Stimulated activated naive CD8-positive, alpha-beta T cell treated with anti-CD3 and anti-CD28 coated beads, Interleukin-15, Interleukin-2, amounts not matched to agents 100 U/mL and 50 U/mL, for 24 hours (primary cell): ENCODE measurements at places on chromosomes 11 and 22.

DNA sequence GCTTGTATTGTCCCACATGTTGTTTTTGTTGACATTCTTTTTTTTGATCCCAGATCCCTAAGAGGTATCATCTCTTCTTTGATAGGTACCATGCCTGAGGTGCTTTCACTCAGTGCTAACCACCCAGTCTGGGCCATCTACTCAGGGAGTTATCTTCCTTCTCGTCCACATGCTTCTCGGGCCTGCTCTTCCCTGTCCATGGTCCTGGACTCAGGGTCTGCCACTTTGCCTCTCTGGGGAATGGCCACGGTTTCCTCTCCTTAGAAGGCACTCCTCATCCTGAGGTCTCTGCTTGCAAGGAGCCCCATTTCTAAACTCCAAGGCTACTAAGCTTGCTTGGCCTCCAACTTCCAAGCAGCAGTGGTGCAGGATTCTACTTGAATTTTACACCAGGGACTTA is 227.0 kb upstream of the NCAM1 start:
- DNase-seq, result no peak

- no peak for DNase-seq
These were observed 2.2 kb upstream of the OR52H1 start for GRCh38 chr11:5550440-5551095.

GRCh38 chr11:71931245-71931602 is 2.4 kb downstream of the RNF121 start:
- DNase-seq, result no peak

- DNase-seq, result no peak
These were observed 53.3 kb upstream of the SYN3 start for GRCh38 chr22:33111491-33111890.

DNA sequence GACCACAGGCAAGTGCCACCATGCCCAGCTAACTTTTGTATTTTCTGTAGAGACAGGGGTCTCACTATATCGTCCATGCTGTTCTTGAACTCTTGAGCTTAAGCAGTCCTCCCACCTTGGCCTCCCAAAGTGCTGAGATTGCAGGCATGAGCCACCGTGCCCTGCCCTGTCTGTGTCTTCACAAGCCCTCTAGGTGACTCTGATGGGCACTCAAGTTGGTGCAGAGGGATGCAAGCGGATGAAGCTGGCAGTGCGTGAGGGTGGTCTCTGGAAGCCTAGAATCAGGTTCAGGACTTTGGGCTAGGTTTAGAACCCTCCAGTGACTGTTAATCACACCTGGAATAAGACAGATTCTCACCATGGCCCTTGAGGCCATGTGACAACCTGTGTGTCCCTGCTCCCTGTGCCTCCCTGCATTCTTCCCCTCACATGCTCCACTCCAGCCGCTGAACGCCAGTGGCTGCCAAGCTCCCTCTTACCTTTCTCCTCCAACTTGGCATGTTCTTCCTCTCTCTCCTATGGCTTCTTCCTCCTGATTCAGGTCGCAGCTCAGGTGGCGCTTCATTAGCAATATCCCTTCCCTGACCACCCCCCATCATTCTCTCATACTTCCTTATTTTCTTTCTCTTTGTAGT is 242.3 kb upstream of the TBCEL start:
- no peak for DNase-seq

DNA sequence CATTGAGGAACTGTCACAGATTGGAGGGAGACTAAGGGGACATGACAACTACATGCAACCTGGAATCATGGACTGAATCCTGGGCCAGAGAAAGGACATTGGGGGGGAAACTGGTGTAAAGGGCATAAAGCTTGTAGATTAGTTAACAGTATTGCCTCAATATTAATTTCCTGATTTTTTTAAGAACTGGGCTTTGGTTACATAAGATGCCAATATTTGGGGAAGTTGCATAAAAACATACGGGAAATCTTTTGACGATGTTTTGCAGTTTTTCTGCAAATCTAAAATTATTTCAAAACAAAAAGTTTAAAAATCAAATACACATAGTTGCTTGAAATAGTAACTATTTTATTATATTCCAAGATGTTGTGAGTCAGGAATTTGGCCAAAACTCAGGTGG is 2.9 kb upstream of the FOLR3 start:
- no peak for DNase-seq

GRCh38 chr11:67456068-67456705 is 1.0 kb downstream of the CABP4 start:
- DNase-seq, result no peak

DNA sequence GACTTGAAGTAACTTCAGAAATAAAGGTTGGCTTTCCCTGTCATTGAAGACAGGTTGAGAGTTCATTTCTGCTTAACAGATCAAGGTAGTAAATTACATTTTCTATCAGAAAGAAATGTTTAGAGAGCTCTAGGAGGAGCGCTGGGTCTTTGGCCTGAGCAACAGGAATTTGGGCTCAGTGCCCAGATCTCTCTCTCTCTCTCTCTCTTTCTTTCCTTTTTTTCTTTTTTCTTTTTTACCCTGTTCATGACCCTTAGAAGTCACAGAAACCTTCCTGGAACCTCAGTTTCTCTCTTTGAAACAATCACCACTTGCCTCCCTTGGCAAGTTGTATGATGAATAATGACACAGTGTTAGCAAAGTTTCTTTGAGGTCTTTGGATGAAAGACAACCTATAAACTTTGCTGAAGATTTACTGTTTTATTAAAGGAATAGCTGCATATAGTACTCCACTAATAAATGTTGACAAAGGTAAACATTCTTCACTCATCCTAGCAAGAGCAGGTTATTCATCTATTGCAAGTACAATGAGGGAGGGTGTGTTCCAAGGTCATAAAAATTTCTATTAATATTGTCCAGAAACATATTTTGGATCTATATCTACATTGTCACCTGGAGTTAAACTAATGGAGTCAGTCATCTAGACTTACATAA is 35.5 kb upstream of the RASSF10 start:
- DNase-seq, result no peak

DNA sequence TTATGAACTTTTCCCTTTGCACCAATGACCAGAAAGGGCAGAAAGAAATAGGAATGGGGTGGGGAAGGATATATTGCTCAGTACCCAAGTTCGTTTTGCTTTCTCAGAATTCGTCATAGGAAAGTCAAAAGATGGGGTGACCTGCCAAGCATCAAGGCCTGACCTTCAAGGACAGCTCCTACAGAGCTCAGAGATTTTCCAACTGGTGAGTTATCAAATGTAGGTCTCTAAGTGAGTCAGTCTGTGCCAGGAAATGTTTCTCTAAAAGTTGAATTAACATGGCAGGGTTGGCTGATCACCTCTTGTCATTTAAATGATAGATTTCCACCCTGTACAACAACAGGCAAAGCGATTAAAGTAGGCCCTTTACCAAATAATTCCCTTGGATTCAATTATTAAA is 307.2 kb downstream of the CADM1 start:
- DNase-seq, result no peak

- DNase-seq, result no peak
These were observed 128.1 kb downstream of the CTTN start for GRCh38 chr11:70526116-70527045.

- DNase-seq, result no peak
These were observed 63.5 kb downstream of the BRD1 start for GRCh38 chr22:49764127-49764581.

DNA sequence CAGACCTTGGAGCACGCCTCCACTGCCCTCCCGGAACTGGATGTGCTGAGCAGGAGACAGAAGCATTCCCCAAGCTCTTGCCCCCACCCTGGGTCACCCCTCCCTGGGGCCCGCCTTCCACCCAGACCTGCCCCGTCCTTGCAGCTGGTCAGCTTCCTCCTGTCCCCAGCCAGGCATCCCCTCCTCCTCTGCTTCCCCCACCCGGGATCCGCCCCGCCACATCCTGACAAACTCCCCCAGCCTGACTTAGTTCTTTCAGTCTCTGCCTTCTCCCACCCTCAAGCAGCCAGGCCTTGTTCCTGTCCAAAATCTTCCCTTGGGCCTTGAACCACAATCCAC is 1.1 kb upstream of the PLXNB2 start:
- no peak for DNase-seq

DNA sequence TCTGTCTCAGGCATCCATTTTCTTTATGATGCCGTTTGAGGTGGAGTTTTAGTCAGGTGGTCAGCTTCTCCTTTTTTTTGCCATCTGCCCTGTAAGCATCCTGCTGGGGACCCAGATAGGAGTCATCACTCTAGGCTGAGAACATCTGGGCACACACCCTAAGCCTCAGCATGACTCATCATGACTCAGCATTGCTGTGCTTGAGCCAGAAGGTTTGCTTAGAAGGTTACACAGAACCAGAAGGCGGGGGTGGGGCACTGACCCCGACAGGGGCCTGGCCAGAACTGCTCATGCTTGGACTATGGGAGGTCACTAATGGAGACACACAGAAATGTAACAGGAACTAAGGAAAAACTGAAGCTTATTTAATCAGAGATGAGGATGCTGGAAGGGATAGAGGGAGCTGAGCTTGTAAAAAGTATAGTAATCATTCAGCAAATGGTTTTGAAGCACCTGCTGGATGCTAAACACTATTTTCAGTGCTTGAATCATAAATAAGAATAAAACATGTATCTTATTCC is 10.9 kb upstream of the HBE1 start:
- peak; percentile 8 for DNase-seq

GRCh38 chr11:31740131-31740530 is 71.0 kb downstream of the PAX6 start:
- no peak for DNase-seq

- DNase-seq, result no peak
These were observed 154.1 kb downstream of the AASDHPPT start for GRCh38 chr11:106231591-106231990.

- DNase-seq, result no peak
These were observed 726.6 kb upstream of the ARHGAP42 start for GRCh38 chr11:99960536-99960935.

DNA sequence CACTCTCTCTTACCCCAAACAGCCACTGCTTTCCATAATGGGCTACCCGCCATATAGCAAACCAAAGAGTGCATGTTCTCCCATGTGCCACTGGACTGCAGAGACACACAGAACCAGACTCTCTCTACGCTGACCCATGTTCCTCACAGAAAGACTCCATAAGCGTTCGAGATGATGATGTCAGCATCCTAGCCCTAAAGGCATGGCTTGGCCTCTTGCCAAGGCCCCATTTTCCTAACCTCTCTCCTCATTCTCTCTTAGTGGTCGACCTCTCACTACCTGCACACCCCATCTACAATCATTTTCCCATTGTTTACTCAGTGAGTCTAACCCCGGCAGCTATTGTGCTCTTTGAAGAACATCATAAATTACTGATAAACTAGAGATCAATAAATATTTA is 4.9 kb downstream of the NDUFC2 start:
- no peak for DNase-seq

- no peak for DNase-seq
These were observed 5.0 kb downstream of the SIGIRR start for GRCh38 chr11:409600-410483.

- no peak for DNase-seq
These were observed 1.4 kb upstream of the LIF start for GRCh38 chr22:30247974-30248373.

GRCh38 chr11:128503245-128503991 is 83.9 kb downstream of the ETS1 start:
- peak; percentile 48 for DNase-seq

- no peak for DNase-seq
These were observed 26.3 kb downstream of the APOL1 start for GRCh38 chr22:36279219-36279666.

- DNase-seq, result peak; percentile 57
These were observed 14.2 kb upstream of the APOA1 start for GRCh38 chr11:116851626-116852025.

DNA sequence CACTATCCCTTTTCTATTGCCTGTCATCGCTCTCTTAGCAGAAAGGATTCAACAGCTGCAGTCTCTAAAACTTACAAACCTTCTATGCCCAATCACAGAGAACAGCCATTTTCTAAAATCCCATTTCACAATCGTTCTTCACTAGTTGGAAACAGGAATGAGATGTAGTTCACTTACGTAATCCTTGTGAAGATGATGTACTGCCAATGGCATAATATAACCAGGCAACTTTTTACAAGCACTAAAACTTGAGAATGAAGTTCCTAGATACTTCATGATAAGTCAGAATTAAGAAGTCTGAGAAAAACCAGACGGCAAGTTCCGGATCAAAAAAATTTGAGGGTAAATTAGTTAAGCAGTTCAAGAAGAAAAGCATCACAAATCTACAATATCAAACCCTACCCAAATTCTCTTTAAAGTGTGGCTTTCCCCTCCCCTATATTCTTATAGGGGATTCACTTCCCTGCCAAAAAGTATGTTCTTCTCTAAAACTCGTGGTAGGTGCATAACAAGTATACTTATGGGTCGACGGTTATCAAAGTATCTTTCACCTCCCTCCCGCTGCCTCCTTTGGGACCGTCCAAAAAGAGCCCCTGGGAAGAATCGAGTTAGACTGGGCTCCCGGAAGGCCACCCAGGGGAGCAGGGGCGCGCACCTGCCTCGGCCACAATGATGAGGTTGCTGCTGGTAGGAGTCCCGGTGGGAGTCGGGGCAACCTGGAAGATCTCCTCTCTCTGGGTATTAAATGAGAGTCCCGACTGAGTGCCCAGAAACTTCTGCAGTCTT is 666 bp downstream of the MSANTD4 start:
- no peak for DNase-seq

- no peak for DNase-seq
These were observed 251.8 kb upstream of the BLID start for GRCh38 chr11:122367809-122368231.

DNA sequence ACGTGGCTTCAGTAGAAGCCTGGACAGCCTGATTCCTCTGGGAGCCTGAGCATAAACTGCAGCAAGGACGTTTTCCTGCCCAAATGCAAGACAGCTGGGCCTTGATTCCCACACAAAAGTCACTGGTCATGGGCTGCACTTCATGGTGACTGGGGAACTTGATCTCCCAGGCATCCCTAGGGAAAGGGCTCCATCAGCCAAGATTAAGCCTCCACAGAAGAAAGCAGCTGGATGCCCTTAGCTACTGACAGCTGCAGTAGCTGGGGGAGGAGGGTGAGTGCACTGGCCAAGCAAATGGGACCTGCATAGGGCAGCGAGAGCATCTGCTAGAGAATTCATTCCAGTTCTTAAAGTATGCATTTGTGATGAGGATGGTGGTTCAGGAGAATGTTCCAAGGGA is 267.4 kb upstream of the ISX start:
- DNase-seq, result no peak

- no peak for DNase-seq
These were observed 1421.2 kb upstream of the TENM4 start for GRCh38 chr11:80862011-80862410.

- DNase-seq, result peak; percentile 90
These were observed 33.8 kb upstream of the PPARA start for GRCh38 chr22:46116491-46116958.

DNA sequence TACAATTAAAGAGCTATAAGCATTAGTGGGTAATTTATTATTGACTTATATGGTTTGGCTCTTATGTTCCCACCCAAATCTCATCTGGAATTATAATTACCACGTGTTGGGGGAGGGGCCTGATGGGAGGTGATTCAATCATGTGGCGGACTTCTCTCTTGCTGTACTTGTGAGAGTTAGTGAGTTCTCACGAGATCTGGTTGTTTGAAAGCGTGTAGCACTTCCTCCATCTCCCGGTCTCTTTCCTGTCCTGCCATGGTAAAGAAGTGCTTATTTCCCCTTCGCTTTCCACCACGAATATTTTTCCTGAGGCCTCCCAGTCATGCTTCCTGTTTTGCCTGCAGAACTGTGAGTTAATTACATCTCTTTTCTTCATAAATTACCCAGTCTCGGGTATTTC is 28.1 kb upstream of the CHORDC1 start:
- peak; percentile 26 for DNase-seq

- DNase-seq, result no peak
These were observed at the start of gene CCDC81 for GRCh38 chr11:86374586-86374985. Gene CCDC81, plus strand, starts transcription at chr11:86374887. Its CDS starts 277 bp downstream, at chr11:86375164.

GRCh38 chr22:45065726-45066125 is 55.9 kb upstream of the PHF21B start:
- DNase-seq, result no peak

GRCh38 chr11:62792202-62792575 is 383 bp upstream of the TMEM223 start:
- DNase-seq, result peak; percentile 27
